A172 (cell line): ENCODE measurements at places on chromosomes 2 and 18. TPM values are rescaled to one million over a fixed set of nuclear protein-coding genes. Genes with fewer than 3 reads are reported as not detected.

GRCh38 chr2:47456851-47457250 lies 53.9 kb downstream of the MSH2 start:
- no peak for DNase-seq

DNA sequence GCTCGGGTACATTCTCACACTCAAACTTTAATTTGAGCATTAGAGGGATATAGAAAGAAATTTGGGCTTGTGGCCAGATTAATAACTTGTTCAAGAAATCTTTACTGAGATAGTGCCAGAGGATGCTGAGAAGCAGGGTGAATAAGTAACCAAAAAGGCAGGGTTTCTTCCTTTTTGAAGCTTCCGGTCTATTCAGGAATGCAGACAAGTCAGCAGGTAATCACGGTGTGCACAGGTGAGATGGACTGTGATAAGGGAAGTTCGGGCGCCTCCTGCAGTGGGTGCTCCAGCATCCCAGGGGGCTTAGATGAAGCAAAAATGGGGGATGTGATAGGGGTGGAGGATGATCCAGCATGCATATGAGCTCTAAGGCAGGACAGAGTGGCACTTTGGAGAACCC lies 44.9 kb upstream of the CYP1B1 start:
- no peak for DNase-seq

GRCh38 chr2:33287507-33288005 lies 188.9 kb upstream of the RASGRP3 start:
- no peak for DNase-seq

DNA sequence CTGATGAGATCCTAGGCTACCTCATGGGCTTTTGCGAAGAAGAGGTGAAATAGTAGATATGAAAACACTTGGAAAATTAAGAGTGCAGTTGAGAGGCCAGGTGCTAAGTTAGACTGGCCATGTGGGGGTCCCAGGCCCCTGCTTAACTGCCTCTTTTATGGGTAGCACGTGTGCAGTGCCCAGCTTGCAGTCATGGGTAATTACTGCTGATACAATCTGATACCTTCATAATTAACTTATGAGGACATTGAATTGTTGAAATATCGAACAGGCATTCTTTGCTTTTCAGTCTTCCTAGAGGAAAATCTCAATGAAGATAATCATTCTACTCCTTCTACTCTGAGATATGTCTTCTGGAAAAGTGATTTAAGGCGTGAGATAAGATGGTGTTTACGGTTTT lies 11.6 kb downstream of the TRAF3IP1 start:
- no peak for DNase-seq

The SCYGR4 gene
- total RNA-seq = not detected in 2 replicates
